ENCODE measurements at places on chromosomes 7 and 10. TPM values are rescaled to one million over a fixed set of nuclear protein-coding genes. Genes with fewer than 3 reads are reported as not detected.

The ERVW-1 gene
- not detected for total RNA-seq

The TRIL gene
- total RNA-seq: 1.1 TPM

The RSPH10B2 gene
- total RNA-seq: 0.30 TPM

The NKX1-2 gene
- total RNA-seq: not detected

The ARL3 gene
- 6.2 TPM for total RNA-seq

The LLCFC1 gene
- not detected for total RNA-seq

The UTF1 gene
- total RNA-seq: not detected

The FANK1 gene
- total RNA-seq: 13.9 TPM

The UBE3C gene
- 70.9 TPM for total RNA-seq
